CD4-positive, alpha-beta T cell treated with Interleukin-12 subunit alpha and Interleukin-12 subunit beta, for 1 hour (primary cell): ENCODE measurements at places on chromosomes 2 and 18.

DNA sequence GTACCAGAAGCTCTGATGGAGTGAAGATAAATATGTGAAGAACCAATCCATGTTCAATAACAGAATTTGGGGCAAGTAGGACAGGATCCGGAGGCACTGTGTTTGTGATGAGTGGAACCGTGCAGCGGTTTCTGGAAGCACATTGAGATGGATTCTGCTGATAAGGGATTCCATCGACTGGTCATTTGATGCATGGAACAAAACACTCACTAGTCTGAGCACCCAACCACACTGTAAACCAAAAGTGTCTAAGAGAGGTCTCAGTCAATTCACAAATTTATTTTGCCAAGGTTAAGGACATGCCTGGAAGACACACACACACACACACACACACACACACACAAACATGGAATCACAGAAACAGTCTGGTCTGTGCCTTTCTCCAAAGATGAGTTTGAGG, 459.5 kb downstream of the FBXO15 start:
- DNase-seq, result no peak

DNA sequence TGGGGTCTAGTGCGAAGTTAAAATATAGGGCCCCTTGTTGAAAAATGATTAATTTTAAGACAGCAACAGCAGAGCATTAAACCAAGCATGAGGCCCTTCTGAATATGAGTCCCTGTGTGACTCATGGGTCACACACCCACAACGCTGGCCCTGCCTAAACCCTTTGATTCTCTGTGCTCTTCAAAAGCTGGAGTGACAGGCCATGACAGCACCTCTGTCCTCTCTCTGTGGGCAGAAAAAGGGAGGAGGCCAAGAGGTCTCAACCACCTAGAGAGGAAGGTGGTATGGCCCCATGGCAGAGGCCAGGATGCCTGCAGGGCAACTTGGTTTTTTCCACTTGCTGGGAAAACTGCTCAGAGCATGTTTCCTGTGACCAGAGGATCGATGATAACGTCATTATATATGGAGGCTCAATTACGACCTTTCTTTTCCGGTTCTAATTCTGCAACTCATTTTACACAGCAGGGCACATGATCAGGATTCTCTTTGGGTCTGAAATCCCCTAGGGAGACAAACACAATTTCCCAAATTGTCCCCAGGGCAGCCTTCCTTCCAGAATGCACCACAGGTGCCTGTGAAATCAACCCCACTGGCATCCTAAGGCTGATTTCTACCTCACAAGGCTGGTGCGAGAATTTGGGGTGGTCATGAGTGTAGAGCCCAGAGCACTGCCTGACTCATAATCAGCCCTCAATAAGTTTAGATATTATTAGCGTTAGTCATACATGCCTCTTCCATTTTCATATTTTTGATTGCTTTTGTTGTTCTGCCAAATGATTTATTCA, 102.0 kb upstream of the PPP1CB start:
- no peak for DNase-seq

DNA sequence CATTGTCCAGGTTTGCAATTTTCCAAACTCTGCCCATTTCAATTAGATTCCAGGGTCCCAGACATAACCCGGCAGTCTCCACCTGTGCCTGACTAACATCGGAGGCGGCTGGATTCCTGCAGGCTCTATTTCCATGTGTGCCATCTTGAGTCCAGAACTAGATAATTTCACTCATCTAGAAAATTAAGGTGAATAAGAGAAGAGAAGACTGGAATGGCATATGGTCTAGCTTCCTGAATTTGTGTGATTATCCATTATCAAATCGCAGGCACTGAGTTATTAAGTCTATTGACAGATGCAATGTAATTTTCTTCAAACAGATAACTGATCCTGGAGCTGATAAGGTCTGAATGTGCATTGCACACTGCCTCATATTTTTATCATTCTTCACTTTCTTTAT, 305.2 kb downstream of the ETAA1 start:
- no peak for DNase-seq

DNA sequence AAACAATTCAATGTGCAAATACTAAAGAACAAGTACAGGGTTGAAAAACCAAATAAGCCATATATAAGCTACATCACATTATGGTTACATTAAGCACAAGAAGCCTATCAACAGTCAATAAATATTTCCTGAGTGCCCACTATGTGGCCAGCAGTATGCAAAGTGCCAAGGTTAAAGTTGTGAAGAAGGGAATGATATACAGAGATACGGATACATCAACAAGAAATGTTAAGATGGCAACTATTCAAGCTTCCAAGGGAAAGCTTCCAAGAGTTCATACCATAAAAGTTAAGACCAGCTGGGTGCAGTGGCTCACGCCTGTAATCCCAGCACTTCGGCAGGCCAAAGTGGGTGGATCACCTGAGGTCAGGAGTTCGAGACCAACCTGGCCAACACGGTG, 14.0 kb downstream of the DYM start:
- no peak for DNase-seq

GRCh38 chr18:46167971-46168370, 63.8 kb downstream of the HAUS1 start:
- peak; percentile 29 for DNase-seq

DNA sequence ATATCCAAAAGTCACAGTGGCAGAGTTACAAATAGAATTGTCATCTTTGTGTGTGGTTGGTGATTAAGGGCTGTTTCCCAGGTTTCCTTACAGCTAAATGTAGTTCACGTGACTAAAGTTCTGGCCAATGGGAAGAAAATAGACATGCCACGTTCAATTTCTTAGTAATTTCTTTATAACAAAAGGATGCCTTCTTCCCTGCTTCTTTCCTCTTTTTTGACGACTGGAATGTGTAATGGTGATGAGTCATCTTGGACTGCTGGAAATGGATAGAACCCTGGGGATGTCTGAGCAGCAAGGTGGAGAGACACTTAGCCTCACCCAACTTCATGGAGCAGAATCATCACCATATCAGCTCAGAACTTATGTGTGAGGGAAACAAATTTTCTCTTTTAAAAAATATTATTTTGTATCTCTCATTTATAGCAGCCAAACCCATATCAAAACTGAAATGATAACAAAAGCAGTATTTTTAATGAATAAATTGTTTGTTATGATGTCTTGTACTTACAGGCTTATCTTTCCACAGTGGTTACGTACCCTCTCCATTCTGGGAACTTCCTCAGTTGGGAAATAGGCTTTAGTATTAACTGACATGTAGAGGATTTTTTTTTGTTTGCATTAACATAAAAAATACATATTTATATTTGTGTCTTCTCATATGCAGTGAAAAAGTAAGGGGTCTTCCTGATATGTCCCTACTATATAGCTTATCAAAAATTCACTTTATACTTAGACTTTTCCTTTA, 91.1 kb upstream of the CDH2 start:
- DNase-seq, result no peak

DNA sequence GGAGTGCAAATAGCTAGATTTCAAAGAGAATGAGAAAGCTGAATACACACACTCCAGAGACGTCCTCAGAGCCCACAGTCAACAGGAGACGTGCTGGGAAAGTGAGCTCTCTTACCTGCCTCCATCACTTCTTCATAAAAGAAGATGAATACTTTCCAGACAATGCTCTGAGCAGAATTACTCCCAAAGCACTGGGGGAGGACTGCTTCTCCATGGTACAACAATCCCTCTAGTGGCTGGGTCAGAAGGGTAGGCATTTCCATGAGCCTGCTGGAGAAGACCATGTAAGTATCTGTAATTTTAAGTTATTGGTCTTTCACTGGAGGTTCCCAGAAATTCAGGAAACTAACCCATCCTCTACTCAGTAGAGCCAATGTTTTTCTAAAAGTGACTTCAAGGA, 190.3 kb downstream of the RBM43 start:
- no peak for DNase-seq

DNA sequence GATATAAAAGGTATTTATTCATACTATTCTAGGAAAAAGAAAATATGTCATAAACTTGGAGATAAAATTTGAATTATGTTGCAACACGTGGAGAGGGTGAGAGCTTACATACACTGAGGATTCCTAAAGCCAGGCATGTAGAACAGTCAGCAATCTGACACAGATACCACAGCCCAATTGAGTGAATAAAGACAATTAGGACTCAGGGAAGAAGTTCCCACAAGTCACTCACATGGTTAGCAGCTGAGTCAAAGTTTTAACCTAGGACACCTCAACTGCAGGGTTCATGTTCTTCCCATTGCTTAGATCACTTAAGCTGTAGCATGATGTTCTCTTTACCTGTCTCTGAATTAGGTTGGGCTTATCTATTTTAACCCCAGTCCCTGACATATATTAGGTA, 189.5 kb downstream of the CMPK2 start:
- DNase-seq, result no peak

DNA sequence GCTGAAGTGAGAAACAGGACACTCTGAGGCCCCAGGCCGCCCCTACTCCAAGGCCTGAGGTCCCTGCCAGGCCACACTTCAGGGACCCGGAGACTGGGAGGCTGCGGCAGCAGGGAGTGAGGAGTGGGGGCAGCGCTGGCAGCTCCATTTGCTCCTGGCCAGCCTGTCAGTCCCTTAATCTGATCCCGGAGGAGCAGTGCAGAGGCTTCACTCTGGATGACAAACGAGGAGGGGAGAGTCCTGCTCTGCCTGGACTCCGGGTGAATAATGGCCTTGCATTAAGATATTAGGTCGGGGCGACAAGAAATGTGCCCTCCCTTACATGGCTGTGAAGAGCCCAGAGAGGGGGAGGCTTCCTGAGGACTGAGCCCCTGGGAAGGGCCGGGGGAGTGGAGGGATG, 14.3 kb upstream of the PRSS56 start:
- no peak for DNase-seq

- DNase-seq, result peak; percentile 72
Measured at GRCh38 chr18:48948112-48949049, 2.4 kb downstream of the SMAD7 start.

GRCh38 chr2:39020383-39020782, 100.5 kb downstream of the SOS1 start:
- no peak for DNase-seq

DNA sequence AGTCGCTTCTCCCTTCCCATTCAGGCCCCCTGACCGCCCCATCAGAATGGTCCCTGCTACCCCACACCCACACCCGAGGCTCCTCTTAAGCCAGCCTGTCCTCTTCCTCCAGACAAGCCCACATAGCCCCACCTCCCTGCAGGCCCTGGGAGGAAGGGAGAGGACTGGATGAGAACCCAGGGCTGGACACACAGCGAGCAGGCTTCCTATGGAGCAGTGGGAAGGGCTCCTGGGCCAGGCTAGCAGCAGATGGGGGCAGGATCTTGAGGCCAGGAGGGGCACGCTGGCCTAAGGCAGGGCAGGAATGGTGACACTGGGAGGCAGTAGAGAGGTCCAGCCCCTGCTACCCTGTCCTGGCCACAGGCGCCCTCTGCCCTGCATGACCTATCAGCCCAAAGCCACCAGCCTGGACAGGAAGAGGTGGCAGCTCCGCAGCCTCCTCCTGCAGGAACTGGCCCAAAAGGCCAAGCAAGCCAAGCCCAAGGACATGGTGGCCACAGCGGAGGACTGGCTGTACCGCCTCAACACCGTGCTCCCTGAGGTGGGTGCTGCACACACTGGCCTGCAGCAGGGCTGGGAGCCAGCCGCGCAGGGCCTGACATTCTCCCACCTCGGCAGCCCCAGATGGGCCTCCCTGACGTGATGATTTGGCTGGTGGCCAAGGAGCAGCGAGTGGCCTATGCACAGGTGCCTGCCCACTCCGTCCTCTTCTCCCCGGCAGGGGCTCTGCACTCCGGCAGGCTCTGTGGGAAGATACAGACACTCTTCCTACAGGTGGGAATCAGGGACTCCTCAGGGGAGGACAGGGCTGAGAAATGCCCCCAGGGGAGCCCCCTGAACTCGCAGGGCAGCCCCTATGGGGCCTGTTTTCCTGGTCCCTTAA, 43.3 kb downstream of the FER1L5 start:
- no peak for DNase-seq

DNA sequence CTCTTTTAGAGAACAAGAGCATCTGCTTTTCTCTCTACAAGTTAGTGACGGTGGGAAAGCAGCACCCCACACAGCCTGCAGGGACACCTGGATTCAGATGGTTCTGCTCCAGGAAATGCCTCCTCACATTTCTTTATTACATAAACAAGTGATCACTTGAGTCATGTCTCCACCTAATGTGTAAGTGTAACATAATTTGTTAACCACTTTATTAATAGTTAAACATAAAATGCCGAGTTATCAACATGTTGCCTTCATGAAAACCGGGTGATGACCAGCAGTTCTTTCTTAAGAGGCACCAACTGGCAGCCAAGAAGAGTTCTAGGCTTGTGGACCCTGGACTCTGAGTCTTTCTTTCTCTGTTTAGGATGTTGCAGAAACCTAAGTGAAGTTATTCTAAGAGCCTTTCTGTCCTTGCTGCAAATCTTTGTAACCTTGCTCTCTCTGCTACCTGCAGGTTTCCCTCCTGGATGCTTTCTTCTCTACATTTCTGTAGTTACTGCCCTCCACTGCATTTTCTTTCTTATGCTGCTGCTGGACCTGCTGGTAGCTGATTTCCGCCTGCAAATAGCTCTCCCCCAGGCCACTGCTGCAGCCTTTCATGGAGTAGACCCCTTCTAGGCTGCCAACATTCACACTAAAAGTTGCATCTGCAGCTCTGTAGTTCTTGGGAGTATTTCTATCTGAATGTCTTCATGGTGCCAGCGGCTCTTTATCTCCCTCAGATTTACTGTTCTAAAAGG, 24.3 kb downstream of the UPP2 start:
- DNase-seq, result no peak

- peak; percentile 16 for DNase-seq
Measured at GRCh38 chr2:25279091-25279651, 62.6 kb downstream of the DNMT3A start.

- no peak for DNase-seq
Measured at GRCh38 chr2:112959109-112959812, 18.5 kb upstream of the IL36G start.

GRCh38 chr2:228655331-228655730, 473.8 kb upstream of the SPHKAP start:
- DNase-seq, result no peak

GRCh38 chr2:32838418-32838817, 108.3 kb upstream of the LTBP1 start:
- no peak for DNase-seq

GRCh38 chr2:3628241-3628679, 29.7 kb upstream of the ALLC start:
- no peak for DNase-seq

DNA sequence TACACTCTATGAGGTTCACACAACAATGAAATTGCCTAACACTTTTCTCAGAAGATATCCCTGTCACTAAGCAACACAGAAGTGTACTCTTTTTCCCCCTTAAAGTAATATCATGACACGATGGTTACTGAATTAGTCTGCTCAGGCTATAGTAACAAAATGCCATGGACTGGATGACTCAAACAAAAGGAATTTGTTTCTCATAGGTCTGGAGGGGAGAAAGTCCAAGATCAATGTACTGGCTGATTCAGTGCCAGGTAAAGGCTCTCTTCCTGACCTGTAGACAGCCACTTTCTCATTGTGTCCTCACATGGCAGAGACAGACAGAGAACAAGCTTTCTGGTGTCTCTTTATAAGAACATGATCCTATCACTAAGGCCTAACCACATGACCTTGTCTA, 211.9 kb downstream of the RBM43 start:
- no peak for DNase-seq

- peak; percentile 59 for DNase-seq
Measured at GRCh38 chr2:236343400-236344161, 79.4 kb upstream of the ASB18 start.
